ENCODE measurements at places on chromosomes 16 and 17.

GRCh38 chr16:13896543-13897182, 23.3 kb upstream of the ERCC4 start:
- DNase-seq: no peak

DNA sequence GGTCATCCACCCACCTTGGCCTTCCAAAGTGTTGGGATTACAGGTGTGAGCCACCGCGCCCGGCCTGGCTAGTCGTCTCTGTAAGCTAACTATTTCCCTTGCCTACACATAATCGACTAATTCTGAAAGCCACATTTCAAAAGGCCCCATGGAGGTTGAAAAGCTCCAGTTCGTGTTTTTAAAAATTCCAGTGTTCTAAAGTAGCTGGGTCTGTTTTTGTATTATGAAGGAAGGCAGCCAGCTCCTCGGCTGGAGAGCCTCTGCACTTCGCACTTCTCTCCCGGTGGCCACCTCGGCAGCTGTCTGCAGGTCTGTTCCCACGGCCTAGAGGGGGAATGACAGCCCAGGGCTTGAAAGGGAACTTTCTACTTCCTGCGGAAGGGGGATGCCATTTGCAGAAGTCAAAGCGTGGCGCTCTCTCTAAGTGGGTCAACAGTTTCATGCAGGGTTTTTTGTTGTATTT, 16.9 kb downstream of the HASPIN start:
- peak; percentile 40 for DNase-seq

GRCh38 chr17:49473900-49474751, 21.0 kb upstream of the NGFR start:
- no peak for DNase-seq

- DNase-seq: no peak
Measured at GRCh38 chr17:32567511-32567910, 80.7 kb downstream of the CDK5R1 start.

GRCh38 chr17:19456016-19456927, 45.2 kb downstream of the RNF112 start:
- DNase-seq: no peak

GRCh38 chr17:28392491-28392890, 13.5 kb downstream of the SLC46A1 start:
- DNase-seq: no peak
